ENCODE measurements at places on chromosomes 6 and 20.

DNA sequence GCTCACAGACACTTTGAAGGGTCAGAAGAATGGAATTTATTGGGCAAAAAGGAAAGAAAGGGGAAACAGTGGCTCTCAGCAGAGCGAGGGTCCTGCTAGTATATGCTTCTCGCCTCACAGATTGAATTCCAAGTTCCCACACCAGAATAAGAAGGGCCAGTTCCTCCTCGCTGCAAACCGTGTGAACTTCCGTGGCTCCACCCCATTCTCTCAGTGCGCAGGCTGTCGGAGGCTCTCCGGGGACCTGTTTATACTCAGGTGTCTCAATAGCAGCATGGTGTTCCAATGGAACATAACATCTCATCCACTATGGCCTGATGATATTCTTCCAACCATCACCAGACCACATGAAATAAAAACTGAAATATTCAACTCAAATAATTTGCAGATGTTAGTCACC is 4.6 kb downstream of the SAMD3 start:
- no peak for DNase-seq

- no peak for DNase-seq
Observed at GRCh38 chr6:24480705-24481104, 8.7 kb downstream of the GPLD1 start.

DNA sequence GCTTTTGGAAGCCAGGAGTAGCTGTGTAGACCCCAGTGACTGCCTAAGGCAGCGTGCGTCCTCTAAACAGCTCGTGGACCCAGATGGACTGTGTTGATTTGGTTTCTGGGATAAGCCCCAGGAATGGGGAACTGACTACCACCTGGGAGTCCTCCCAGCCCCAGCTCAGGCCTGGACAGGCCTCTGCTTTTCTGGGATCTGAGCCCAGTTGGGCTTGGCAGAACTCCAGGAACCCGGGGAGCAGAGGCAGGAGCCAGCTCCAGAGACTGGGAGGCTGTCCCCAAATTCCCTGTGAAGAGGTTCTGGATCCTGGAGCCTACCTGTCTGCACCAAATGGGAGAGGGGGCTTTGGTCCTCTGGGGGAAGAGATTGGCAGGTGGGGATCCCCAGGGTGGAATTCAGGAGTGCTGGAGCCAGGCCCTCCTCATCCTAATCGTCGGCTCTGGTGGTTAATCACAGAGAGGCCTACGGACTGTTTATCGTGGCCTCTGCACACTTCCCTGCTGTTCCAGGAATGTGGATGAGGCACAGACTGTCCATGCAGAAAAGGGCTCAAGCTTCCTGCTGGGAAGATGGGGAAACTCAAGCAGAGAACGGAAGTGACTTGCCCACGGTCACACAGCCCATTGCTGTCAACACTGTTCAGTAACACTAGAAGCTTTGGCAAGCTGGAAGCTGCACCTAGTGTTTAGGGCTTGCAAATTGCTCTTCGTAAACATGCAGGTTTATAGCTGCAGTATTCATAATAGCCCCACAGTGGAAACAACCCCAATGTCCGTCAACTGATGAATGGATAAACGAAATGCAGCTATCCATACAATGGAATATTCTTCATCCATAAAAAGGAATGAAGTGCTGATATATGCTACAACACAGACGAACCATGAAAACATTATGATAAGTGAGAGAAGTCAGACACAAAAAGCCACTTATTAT is 100.6 kb downstream of the KCNB1 start:
- no peak for DNase-seq

- peak; percentile 22 for DNase-seq
Observed at GRCh38 chr6:75526502-75527127, 33.0 kb upstream of the FILIP1 start.

GRCh38 chr6:35302604-35303241 is 5.1 kb downstream of the DEF6 start:
- DNase-seq: peak; percentile 91

- DNase-seq: no peak
Observed at GRCh38 chr20:52983726-52984450, 11.7 kb downstream of the TSHZ2 start.

GRCh38 chr6:30267423-30267822 is 54.2 kb upstream of the TRIM26 start:
- no peak for DNase-seq

DNA sequence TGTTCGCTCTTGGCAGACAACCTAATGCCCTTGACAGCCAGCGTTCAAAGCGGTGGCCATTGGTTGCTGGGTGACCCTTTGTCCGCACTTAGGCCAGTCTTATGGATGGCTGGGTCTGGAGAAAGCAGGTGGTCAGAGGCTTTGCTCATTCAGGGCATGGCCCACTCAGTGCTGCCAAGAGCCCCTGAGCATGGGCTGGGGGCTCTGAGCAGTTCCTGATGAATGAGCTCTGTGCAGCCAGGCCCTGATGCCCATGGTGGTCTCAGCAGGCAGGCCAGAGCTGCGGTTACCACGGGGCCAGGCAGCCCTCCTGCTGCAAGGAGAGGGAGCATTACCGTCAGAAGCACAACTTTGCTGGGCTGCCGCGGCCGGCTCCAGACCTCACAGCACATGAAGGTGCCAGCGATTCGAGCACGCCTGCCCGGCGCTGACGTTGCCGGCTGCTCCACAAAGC is 36.3 kb downstream of the CDH4 start:
- no peak for DNase-seq

DNA sequence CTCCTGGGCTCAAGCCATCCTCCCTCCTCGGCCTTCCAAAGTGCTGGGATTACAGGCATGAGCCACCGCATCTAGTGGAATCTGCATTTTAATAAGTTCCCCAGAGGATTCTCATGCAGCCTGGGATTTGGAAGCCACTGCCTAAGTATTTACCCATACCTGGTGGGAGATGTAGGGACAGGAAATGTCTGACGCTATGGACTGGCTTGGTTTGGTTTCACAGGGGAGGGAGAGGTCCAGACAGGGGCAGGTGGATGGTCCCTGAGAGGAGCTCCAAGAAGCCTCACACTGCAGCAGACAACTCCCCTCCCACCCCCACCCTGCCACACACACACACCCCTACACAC is 4.4 kb downstream of the VSTM2L start:
- DNase-seq: no peak

DNA sequence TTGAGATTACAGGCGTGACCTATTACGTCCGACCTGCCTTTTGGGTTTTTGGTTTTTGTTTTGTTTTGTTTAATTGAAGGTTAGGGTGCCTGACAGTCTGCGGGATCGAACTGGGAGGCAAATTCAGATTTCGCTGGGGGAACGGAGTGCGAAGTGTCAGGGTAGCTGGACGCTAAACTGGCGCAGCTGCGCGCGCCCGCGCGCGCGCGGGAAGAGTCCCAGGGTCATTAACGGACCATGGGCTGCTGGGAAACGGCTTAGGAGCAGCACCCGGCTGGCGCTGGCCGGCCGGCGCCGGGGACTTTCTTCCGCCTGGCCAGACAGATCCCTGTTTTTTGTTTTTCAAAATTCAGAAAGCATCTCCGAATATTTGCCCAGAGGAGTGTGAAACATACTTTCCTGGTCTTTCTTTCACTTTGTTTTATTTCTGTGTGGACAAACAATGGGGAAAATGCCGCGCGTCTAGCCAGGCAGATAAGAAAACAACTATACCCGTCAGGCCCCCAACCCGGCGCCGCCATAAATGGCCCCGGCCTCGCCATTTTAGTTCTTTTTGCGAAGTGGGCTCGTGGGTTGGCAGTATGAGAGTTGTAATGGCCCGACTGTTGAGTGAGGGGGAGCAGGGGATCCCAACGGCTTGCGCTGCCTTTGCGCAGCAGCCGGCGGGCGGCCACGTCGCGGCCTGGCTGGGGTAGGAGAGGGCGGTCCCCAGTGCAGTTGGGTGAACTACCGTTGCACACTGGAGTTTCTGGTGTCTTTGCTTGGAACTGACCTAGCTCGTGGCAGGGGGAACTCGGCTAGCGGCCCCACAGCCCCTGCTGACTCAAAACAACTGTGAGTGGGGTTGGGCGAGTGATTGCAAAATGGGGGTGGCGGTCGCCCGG is 7.1 kb downstream of the HSPA1B start:
- peak; percentile 83 for DNase-seq

- no peak for DNase-seq
Observed at GRCh38 chr20:48782901-48783308, 44.9 kb downstream of the PREX1 start.

- DNase-seq: peak; percentile 56
Observed at GRCh38 chr6:32047855-32048766, 9.9 kb downstream of the CYP21A2 start.

GRCh38 chr20:21339499-21339898 is 36.4 kb downstream of the XRN2 start:
- no peak for DNase-seq

DNA sequence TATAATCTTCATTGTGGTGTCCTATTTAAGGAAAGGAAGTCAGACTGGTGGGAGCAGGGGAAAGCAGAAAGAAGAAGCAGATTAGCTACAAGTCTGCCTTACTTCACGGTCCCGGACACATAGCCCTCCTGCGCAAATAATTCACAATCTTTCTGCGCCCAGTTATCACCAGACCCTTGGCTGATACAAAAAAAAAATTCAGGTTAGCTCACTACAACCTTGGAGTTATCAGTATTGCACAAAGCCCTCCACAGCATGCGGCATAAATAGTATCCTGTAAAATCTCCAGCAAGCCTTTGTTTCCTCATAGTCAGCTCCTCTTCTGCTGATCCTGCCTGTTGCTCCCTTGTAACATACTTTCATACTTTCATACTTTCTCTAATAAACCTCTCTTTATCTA is 148.6 kb upstream of the FUT9 start:
- DNase-seq: no peak

- no peak for DNase-seq
Observed at GRCh38 chr6:33198159-33198852, 2.2 kb downstream of the RXRB start.

- no peak for DNase-seq
Observed at GRCh38 chr6:108068182-108068581, 6.4 kb downstream of the OSTM1 start.

DNA sequence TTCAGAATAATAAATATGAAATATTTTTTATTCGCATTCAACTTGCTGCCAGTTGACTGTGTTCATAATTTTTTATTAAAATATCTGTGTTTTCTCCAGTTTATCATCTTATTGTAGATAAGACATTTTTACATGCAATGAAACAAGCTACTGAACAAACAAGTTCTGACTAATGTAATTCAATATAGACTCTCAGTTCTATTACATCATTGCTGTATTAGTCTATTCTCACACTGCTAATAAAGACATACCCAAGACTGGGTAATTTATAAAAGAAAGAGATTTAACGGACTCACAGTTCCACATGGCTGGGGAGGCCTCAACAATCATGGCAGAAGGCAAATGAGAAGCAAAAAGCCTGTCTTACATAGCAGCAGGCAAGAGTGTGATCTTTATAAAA is 1357.7 kb upstream of the CITED2 start:
- no peak for DNase-seq
